ENCODE measurements at places on chromosomes 7 and 10.

DNA sequence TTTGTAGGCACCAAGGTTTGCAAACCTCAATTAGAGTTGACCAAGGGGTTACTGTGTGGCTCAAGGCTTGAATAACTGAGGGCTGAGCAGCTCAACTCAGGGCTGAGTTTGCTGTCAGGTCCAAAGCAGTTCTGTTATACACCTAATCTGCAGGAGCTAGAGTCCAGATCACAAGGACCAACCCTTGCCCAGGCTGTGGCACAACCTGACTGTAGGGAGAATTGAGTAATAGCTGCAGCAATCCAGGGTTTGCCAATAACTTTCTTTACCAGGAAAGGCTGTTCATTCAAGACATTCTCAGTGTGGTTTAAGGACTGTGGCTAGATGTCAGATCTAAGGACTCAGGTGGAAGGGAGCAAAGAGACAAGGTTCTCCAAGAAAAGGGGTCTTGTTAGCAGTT is 115.6 kb upstream of the IMMP2L start:
- DNase-seq: no peak

GRCh38 chr10:103757531-103758293 is 97.7 kb downstream of the SH3PXD2A start:
- DNase-seq: no peak

- DNase-seq: no peak
These were observed 59.9 kb upstream of the COBL start for GRCh38 chr7:51376420-51377092.

DNA sequence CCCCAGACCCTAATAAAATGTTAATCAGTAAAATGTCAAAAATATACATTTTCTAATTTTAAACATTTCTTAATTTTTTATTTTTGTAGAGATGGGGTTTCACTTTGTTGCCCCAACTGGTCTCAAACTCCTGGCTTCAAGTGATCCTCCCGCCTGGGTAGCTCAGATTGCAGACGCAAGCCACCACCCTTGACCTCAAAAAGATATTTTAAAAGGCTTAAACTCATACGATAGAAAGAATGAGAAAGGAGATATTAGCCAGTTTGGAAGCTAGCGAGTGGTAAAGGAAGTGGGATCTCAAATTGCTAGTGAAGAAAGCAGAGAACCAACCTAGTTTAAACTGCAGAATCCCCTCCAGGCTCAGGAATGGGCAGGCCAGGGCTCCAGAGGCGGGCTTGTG is 4.5 kb downstream of the WIPI2 start:
- DNase-seq: no peak

DNA sequence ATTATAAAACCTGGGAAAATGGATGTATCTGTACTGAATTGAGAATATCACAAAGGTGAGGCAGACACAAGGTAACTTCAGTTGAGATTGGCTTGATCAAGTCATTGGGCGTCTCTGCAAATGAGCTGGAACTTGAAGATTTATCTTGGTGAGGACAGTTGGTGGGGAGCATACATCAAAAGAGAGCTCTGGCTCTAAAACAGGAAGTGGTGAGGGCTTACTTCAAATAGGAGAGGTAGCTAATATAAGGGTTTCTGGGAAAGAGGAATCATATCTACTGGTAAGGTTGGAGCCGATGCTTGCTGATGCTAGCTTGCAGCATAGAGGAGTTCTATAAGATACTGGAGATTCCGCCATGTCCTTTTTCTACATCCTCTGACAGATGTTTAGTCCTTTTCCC is 39.9 kb upstream of the FGL2 start:
- no peak for DNase-seq

DNA sequence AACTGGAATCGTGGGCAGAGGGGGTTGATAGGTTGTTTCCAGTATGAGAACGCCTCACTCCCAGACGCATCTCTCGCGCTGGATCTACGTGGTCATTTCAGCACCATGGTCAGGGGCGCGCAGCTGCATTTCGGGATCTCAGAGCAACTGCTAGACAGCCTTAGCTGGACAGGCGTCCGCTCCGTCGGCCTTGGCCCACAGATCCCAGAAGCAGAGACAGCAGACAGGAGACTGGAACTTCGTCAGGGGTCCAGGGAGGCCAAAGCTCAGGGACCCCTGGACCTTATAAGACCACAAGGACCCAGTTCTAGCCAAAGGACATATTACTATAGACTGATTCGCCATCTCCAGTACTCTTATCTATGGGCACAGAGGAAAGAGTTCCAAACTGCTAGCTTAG is 5.3 kb downstream of the NEUROG3 start:
- DNase-seq: peak; percentile 83

- no peak for DNase-seq
These were observed 362.5 kb upstream of the PCDH15 start for GRCh38 chr10:55163388-55163979.

- DNase-seq: no peak
These were observed at the start of gene GALNT17 for GRCh38 chr7:71132127-71132376. GALNT17 (plus strand) TSS chr7:71132144.

DNA sequence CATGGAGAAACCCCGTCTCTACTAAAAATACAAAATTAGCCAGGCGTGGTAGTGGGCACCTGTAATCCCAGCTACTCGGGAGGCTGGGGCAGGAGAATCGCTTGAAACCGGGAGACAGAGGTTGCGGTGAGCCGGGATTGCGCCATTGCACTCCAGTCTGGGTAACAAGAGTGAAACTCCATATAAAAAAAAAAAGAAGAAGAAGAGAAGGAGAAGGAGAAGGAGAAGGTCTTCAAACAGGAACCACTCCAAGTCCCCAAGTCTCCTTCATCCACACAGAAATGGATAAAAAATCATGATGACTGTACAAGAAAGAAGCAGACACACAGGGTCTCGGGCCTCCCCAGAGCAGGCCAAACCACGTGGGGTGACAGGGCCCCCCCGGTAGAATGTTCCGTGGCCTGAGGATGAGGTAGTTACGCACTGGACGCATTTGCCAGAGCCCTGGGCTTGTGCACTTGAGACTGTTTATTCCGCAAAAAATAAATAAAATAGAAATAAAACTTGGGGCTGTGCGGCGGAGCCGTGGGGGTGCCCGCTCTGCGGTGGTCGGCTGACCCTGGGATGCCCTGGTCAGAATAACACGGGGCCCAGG is 15.8 kb downstream of the VENTX start:
- no peak for DNase-seq

GRCh38 chr7:66013938-66014337 is 31.9 kb upstream of the GUSB start:
- peak; percentile 8 for DNase-seq

DNA sequence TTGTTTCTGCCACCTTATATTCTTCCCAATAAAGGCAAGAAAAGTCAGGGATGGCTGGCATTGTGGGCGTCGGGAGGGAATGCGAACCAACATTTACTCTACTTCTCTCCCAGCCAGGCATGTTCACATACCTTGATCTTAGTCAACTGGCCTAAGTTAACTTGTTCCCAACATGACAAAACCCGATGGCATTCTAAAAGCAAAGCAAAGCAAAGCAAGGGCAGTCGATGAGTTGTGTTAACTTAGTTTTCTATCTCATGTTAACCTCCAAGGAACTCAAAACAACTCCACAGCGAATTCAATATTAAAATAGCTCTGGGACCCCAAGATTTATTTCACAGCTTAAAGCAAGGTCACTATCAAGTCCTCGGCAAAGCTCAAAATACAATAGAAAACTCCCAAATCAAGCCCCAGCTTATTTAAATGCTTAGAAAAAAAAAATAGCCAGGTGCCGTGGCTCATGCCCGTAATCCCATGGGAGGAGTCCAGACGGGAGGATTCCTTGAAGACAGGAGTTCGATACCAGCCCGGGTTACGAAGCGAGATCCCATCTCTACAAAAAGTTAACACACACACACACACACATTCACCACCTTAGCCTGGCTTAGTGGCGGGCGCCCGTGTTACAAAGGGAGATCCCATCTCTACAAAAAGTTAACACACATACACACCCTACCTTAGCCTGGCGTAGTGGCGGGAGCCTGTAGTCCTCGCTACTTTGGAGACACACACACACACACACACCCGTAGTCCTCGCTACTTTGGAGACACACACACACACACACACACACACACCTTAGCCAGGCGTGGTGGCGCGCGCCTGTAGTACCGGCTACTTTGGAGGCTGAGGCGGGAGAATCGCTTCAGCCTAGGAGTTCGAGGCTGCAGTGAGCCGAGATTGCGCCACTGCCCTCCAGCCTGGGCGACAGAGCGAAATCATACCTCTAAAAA is 901 bp upstream of the CCNY start:
- no peak for DNase-seq

DNA sequence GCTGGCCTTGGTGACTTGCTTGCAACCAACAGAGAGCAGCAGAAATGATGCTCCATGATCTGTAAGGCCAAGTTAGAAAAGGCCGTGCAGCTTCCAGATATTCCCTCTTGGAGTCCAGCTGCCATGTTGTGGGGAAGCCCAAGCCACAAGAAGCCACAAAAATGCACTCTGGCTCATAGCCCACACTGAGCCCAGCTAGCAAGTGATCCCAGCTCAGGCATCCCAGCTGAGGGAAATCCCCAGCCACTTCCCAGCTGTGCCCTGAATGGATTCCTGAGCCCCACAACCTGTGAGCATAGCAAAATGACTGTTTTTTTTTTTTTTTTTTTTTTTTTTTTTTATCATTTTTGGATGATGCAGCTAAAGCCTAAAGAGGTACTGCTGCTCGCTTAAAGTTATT is 11.1 kb upstream of the SDK1 start:
- DNase-seq: no peak

DNA sequence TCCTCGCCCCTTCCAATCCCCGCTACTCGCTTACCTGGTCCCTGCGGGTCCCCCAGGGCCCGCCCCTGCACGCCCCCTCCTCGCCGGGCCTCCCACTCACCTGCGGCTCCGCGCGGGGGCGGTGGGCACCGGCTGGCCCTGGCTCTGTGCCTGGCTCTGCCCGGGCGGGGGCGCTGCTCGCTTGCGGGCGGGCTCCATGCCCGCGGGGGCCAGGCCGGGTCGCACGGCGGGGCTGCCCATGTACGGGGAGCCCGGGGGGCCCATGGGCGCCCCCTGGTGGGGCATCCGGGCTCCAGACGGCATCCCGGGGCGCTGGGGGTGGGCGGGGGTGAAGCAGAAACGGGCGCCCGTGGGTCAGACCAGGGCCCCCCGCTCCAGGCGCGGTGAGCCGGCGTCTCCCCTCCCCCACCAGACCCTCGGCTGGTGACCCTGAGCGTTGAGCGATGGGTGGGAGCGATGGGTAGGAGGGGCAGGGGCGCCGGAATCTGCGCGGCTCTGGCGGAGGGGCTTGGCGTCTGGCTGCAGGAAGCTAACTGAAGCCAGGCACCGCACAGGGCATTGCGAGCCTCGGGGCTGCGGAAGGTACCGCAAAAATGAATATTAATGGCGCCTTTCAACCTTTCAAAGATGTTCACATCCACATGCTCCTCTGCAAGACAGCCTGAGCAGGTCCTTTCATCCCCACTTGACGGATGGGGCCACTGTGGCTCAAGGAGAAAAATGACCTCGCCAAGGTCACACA is 3.0 kb downstream of the SMARCD3 start:
- peak; percentile 36 for DNase-seq

Measured in neuronal stem cell (in vitro differentiated cells).